ENCODE measurements at places on chromosomes 4 and X.

DNA sequence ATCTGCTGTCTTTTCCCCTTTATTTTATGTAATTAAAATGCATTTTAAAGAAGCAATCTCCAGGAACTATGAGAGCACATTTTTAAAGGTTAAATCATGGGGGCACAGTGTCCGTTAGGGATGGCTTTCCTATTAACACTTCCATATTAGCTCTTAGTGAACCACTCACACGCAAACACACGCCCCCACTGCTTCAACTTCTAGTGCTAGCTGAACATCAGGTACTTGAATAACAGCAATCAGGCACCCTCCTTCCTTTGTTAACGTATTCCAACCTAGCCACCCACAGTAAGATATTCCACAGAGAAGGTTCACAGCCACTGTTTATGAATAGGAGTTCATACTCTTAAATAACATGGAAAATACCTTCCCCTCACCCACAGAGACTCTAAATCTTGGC lies 9.3 kb downstream of the TMEM255A start:
- peaks cover 4% of the 10 kb centered on the region for H3K4me1 ChIP-seq
- no peak overlapping the region for H3K27ac ChIP-seq
- no peak for DNase-seq

- no peak overlapping the region for H3K27ac ChIP-seq
- peaks cover 5% of the 10 kb centered on the region for H3K36me3 ChIP-seq
- DNase-seq: no peak
- no peaks in the 10 kb centered on the region for H3K27me3 ChIP-seq
- no peak overlapping the region for H3K4me3 ChIP-seq
- no peaks in the 10 kb centered on the region for H3K4me1 ChIP-seq
These were observed 69.8 kb downstream of the ZNF827 start for GRCh38 chr4:145868637-145869409.

- H3K4me3 ChIP-seq: no peak overlapping the region
- H3K36me3 ChIP-seq: no peaks in the 10 kb centered on the region
- DNase-seq: no peak
- H3K27ac ChIP-seq: no peak overlapping the region
These were observed 24.8 kb downstream of the SMIM20 start for GRCh38 chr4:25938787-25939186.

DNA sequence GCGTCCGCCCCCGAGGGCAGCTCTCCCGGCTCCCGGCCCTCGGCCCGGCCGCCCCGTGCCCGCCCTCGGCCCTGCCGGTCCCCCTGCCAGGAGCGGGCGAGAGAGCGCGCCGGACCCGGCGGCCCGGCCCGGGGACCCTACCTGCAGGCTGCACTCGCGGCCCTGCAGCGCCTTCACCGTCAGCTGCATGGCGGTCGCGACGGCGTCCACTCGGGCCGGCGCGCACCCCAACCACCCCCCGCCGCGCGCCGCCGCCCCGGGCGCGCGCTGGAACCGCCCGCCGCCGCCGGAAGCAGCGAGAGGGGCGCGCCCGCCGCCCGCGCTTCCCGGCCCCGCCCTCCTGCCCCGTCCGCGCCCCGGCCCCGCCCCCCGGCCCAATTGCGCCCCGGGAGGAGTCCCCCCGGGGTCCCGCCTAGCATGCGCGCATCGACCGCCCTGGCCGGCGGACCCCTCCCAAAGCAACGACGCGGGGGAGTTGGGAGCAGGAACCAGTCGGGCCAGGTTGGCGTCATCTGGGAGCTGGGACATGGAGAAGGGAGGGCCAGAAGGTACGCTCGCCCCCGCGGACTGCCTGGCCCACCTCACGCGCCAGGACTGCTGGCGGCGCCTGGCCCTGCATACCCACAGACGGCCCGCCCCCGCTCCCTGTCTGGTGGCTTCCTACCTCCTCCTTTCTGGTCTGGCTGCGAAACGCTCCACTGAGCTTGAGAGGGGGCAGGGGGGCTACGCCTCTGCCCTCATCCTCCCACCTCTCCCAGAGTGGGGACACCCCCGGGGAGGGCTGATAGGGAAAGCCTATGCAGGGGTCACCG lies at the start of gene UBL4A:
TSS of gene UBL4A (minus strand) at position 220 of the 812 bp plus-strand sequence. CDS start at position 189, 31 bp downstream.
- H3K4me3 ChIP-seq: peak within 1 kb of the TSS; percentile 56
- peaks cover 8% of the 10 kb centered on the region for H3K4me1 ChIP-seq
- H3K36me3 ChIP-seq: peaks cover 18% of the 10 kb centered on the region
- H3K27me3 ChIP-seq: no peaks in the 10 kb centered on the region

DNA sequence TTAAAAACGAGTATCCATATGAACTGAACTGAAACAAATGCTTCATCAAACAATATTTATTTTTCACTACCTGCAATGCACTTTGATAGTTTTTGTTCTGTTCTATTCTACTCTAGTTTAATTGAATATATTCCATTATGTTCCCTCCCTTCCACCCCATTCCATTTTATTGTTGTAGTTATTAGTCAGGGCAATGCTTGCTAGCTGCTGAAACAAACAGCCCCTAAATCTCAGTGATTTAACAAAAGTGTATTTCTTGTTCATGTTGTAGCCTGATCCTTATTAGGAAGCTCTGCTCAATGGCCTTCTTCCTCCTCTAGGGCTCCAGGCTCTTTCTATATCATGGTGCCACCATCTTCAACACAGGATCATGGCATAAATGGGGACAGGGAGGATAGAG lies 122.3 kb upstream of the RAI2 start:
- H3K27ac ChIP-seq: no peak overlapping the region
- H3K4me3 ChIP-seq: no peak overlapping the region
- H3K27me3 ChIP-seq: no peaks in the 10 kb centered on the region
- no peak for DNase-seq
- no peaks in the 10 kb centered on the region for H3K36me3 ChIP-seq
- no peaks in the 10 kb centered on the region for H3K4me1 ChIP-seq

GRCh38 chr4:76224171-76224570 lies 10.5 kb upstream of the SCARB2 start:
- H3K27ac ChIP-seq: no peak overlapping the region
- no peaks in the 10 kb centered on the region for H3K4me1 ChIP-seq
- H3K27me3 ChIP-seq: no peaks in the 10 kb centered on the region
- H3K4me3 ChIP-seq: no peak overlapping the region
- DNase-seq: no peak

DNA sequence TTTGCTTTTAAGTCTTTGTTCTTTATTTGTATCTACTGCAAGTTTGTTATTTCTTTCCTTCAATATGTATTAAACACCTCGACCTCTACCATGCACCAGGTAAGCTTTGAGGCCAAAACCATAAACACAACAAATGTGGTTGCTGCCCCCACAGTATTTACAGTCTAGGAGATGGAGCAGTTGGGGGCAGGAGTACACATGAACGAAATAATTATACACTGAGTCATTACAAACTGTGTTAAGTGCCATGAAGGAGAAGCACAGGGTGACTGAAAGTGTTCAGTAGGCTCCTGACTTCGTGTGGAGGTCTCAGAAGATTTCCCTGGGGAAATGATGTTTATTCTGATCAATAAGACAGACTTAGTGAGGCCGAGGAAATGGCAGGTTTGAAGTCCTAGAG lies 30.3 kb downstream of the SLC25A43 start:
- H3K27ac ChIP-seq: no peak overlapping the region
- H3K36me3 ChIP-seq: no peaks in the 10 kb centered on the region
- H3K4me1 ChIP-seq: peaks cover 24% of the 10 kb centered on the region
- H3K4me3 ChIP-seq: no peak overlapping the region
- DNase-seq: no peak

DNA sequence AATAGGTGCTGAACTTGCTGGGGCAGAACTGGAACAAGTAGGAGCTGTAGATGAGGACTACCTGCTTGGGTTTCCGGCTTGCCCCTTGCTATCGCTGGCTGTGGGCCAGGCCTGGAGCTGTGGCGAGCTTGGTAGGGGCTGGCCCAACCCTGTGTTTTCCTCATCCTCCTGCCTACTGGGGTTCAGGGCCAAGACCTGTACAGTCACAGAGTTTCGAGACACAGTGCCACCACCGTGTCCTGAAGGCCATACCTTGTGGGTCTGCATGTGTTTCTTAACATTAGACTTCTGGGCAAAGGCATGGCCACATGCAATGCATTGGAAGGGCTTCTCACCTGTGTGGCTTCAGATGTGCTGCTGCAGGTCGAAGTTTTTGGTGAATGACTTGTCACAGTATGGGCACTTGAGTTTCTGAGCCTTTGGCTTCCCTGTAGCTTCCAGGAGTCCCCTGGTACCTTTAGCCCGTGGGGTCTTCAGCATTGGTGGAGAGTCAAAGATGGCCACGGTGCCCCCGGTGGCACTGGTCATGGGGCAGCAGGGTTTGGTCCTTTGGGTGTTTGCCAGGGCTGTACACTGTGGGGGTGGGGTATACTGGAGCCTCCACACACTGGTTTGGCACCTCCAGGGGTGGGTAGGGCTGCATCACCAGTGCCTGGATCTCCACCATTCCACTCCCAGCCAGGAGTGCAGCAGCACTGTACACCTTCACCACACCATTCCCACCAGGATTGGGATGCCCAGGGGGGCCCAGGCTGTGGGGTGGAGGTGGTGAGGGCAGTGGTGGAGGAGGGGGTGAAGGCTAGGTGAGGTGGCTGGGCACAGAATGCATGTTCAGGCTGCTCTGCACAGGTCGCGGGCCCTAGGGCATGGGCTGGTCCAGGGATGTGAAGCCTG lies 52.1 kb downstream of the CFAP299 start:
- no peak for DNase-seq
- no peak overlapping the region for H3K4me3 ChIP-seq
- no peaks in the 10 kb centered on the region for H3K36me3 ChIP-seq
- H3K27ac ChIP-seq: no peak overlapping the region

- H3K4me1 ChIP-seq: no peaks in the 10 kb centered on the region
- no peak for DNase-seq
- no peaks in the 10 kb centered on the region for H3K27me3 ChIP-seq
- H3K4me3 ChIP-seq: no peak overlapping the region
- H3K27ac ChIP-seq: no peak overlapping the region
- H3K36me3 ChIP-seq: no peaks in the 10 kb centered on the region
These were observed 13.2 kb downstream of the EFHC2 start for GRCh38 chrX:44330227-44330626.

- DNase-seq: no peak
- H3K27me3 ChIP-seq: no peaks in the 10 kb centered on the region
- no peak overlapping the region for H3K4me3 ChIP-seq
- H3K36me3 ChIP-seq: no peaks in the 10 kb centered on the region
These were observed 374.0 kb downstream of the RAPGEF2 start for GRCh38 chr4:159476886-159477285.

GRCh38 chrX:73785493-73785892 lies 222.5 kb downstream of the CHIC1 start:
- no peak overlapping the region for H3K4me3 ChIP-seq
- no peaks in the 10 kb centered on the region for H3K36me3 ChIP-seq
- no peak overlapping the region for H3K27ac ChIP-seq
- H3K27me3 ChIP-seq: no peaks in the 10 kb centered on the region

- no peak overlapping the region for H3K27ac ChIP-seq
- no peak overlapping the region for H3K4me3 ChIP-seq
- DNase-seq: peak; percentile 32
- H3K27me3 ChIP-seq: no peaks in the 10 kb centered on the region
These were observed 80.3 kb upstream of the LSM6 start for GRCh38 chr4:146095091-146095690.

DNA sequence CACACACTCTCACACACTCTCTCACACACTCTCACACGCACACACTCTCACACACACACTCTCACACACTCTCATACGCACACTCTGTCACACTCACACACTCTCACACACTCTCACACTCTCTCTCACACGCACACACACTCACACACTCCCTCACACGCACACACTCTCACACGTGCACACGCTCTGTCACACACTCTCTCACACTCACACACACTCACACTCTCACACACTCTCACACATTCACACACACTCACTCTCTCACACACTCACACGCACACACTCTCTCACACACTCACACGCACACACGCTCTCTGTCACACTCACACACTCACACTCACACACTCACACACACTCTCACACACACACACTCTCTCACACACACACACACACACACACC lies 43.0 kb upstream of the DCTD start:
- no peaks in the 10 kb centered on the region for H3K4me1 ChIP-seq
- DNase-seq: no peak
- H3K27ac ChIP-seq: no peak overlapping the region
- H3K36me3 ChIP-seq: no peaks in the 10 kb centered on the region
- no peaks in the 10 kb centered on the region for H3K27me3 ChIP-seq

GRCh38 chrX:14015941-14016340 lies 13.8 kb downstream of the GEMIN8 start:
- no peaks in the 10 kb centered on the region for H3K4me1 ChIP-seq
- peaks cover 17% of the 10 kb centered on the region for H3K36me3 ChIP-seq

DNA sequence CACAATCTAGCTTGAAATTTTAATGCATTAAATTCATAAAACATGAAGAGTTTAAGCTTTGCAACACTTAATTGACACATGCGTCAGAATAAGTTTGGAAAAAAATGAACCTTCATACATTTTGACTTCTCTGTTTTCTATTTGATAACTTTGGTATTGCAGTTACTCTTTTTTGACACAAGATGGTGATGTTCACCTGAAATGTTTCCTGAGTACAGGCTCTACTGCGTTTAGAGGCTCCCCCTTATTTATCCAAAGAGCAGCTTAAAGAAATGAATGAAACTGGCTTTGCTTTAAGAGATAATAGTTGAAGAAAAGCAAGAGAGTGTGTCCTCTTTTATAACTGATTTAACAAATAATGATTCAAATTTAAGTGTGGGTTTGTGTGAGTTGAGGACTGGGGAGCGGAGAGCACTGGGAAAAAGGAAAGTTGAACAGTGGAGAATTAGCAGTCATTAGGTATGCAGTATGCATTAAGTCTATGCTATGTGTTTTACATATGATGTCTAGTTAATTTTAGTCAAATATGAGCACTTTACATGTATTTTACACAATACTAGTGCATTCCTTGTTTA lies 180.6 kb upstream of the NUDT6 start:
- H3K27me3 ChIP-seq: no peaks in the 10 kb centered on the region
- no peaks in the 10 kb centered on the region for H3K4me1 ChIP-seq

DNA sequence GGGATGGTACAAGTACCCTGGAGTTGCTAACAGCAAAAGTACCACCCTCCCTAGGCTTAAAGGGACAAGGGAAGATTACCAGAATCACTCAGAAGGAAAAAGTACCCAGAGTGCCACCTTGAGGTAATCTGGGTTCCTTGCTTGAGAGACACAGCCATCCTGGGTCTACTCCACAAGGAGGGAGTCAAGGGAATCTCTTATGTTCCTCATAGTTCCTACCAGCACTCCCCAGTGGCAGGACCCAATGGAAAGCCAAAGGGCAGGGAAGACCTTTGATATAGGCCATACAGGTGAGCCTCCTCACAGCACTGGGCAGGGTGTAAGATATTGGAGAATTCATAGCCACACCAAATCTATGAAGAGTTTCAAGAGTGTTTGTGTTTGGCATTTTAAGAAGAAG lies 5.7 kb downstream of the IL2 start:
- DNase-seq: no peak
- H3K27me3 ChIP-seq: no peaks in the 10 kb centered on the region
- H3K4me1 ChIP-seq: no peaks in the 10 kb centered on the region

DNA sequence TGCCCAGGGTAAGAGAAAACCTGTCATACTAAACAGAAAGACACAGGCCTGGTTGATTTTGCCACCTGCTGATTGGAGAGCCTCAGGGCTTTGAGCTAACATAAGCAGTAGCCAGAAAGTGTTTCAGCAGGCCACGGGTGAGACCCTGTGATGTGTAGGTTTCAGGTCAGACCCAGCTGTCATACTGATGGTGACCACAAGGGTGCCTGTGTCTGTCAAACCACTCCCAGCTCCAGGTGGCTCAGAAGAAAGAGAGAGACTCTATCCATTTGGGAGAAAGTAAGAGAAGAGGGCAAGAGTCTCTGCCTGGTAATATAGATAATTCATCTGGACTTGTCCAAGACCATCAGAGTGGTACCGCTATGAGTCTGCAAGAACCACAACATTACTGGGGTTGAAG lies 72.8 kb upstream of the NLRP2B start:
- DNase-seq: no peak
- H3K4me1 ChIP-seq: no peaks in the 10 kb centered on the region
- no peak overlapping the region for H3K27ac ChIP-seq
- H3K36me3 ChIP-seq: no peaks in the 10 kb centered on the region
- no peak overlapping the region for H3K4me3 ChIP-seq
- no peaks in the 10 kb centered on the region for H3K27me3 ChIP-seq
